ENCODE measurements at places on chromosomes 2 and 18.

- no peak for DNase-seq
Observed at GRCh38 chr2:203999835-204000234, 63.3 kb downstream of the ICOS start.

DNA sequence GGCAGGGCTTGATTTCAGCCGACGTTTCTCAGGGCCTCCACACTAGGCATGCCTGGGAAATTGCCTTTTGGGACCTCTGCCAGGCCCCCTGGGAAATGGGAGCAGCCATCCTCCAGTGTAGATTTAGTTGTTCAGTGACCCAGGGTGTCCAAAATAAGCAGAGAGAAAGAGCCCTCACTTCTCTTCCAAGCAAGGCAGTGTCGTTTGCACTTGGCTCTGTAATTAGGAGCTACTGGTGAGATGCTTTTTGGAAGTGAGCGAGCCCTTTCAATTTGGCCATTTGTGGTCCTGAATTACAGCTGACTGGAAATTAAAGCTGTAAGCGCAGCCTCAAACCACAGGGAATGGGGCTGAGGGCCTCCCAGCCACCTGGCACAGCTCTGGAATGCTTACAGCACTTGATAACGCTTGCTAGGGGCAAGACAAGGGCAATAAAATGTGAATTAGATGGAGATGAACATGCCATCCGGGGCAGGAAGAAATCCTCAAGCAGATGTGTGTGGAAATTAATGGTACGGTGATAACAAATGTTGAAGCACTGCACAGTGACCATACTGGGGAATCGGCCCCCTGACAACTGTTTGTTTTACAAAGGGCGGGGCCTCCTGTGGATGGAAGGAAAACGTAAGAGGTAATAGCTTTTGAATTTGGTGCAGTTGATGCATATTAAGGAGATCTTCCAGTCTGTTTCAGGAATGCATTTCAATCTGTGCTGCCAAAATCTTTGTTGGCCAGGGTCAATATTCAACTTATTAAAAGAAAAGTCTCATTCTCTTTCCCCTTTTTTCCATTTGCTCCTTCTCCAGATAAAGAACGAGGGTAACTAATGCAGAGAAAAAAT lies 173.1 kb downstream of the UXS1 start:
- DNase-seq = no peak

DNA sequence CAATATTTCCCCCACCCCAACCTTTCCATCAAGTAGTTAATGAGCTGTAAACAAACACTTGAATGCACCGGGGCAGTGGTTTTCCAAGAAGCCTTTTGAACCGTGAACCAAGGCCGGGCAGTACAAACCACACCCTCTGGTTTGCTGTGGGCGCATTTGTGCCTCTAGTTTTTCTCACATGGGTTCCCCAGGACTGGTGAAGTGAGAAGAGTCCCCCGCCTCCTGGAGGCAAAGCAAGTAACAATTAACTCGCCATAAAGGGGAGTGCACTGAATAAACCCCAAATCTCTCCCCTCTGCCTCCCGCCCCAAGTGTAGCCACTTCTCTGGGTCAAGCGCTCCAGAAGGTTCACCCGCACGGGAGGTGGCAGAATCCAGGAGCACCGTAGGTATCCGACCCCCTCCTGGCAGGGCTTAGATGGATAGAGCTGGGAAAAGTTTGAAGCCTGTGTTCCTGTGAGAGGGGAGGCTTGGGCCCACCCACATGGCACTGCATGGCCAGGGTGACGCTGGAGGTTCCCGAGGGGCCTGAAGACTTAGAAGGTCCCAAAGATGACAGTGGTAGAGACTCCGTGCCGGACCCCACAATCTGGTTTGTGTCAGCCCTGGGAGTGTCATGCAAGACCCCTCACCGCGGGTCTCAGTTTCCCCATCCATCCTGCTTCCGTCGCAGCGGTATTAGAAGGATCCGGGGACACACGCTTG lies 182.2 kb downstream of the SMAD2 start:
- no peak for DNase-seq

DNA sequence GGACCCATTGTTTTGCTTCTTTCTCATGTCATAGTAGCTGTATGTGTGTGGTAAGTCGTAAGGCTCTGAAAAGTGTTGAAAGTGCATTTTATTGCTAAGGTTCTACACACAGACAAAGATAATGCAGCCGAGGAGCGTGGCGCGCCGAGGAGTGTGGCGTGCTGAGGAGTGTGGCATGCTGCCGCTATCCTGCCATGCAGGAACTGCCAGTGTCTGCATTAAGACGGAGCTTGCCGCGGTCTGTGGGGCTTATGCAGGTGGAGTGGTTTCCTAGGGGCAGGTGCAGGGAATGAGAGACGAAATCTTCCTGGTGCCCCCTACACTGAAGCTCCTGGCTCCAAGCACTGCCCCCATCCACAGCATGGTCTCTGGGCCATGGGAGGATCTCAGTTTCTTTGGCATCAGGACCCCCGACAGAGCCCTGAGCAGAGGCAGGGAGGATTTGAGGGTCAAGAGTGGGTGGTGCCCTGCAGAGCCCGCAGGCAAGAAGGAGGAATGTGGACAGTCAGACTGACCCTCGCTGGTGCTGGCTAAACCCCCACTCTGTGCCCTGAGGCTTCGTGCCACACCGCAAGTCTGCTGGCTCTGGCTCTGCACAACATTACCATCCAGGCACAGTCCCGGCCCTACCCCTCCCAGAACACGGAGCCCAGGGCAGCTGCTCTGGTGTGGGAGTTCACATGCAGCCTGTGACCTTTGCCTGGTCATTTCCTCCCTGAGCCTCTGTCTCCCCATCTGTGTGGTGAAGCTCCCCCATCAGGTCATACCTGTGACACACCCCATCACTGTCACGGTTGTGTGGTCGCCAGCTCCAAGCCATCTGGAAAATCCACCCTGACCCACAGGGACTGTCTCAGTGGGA lies 3.2 kb downstream of the SNED1 start:
- no peak for DNase-seq

DNA sequence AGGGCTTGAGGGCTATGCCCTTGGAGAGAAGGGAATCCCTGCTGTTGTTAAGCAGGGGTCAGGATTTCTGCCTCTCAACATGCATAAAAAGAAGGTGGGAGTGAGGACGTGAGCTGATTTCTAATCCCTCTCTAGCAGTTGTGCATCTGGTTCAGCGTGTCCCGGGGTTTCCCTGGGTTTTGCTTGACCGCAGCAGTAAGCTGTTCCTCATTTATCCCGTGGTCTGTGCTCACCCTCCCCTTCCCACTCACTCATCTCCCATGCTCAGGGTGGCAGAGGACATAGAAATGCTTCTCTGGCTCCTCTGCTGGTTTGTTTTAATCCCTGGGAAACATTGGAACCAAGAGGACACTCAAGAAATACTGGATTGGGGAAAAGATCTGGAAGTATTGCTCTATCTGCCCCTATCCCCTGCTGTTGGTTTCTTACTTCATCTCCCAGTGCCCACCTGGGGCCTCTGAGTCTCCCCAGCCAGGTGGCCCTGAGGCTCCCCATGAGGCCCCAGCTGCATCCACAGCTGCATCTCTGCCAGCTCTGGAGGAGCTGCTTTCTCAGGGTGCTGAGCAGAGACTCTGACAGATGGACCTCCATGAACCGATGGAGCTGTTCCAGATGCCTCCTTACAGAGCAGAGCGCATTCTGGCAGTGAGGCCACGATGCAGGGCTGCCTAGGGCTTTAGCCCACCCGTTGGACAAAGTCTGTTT lies 36.1 kb downstream of the TET3 start:
- DNase-seq = no peak
